ENCODE measurements at places on chromosomes 5 and 9. TPM values are rescaled to one million over a fixed set of nuclear protein-coding genes. Genes with fewer than 3 reads are reported as not detected.

The SLC6A19 gene
- total RNA-seq, result not detected

The BNC2 gene
- 14.5 TPM for total RNA-seq

The GAS1 gene
- total RNA-seq, result 11.6 TPM

The MSX2 gene
- total RNA-seq, result 3.8 TPM

Data from smooth muscle cell of the pulmonary artery (primary cell).